GM23248 (cell line): ENCODE measurements at places on chromosomes 2 and 18.
A peak's percentile ranks its signal among the peaks of the same experiment; 100 is the strongest.

DNA sequence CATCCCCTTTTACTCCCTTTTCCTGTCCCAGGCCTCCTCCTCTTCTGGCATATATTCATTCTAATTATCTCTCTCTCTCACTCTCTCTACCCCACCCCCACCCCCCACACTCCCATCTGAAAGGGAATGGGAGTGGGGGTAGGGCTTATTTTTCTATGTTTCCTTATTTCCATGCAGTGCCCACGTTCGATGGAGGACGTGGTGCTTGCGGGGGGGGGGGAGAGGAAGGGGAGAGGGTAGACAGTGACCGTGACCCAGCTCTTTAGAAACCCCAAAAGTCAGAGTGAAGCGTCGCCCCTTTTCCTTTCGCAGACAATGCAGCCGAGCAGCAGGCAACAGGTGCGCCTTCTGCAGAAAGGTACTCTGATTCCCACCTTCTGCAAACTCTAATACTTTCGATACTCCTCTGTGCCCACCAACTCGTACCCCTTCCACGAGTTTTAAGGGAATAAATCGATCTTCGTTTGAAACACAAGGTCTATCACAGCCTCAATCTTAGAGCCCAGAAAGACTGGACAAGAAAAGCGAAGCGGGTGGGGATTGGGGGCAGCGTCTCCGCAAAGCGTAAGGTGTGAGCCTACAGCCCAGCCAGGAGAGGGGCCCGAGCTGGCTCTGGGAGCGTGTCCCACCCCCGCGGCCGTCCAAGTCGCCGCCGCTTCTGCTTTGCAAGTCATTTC is 891 bp upstream of the NR4A2 start:
- no peak for DNase-seq

- DNase-seq: no peak
Measured at GRCh38 chr2:7730449-7730848, 813.2 kb downstream of the RNF144A start.

- no peak for DNase-seq
Measured at GRCh38 chr2:200340508-200341224, 34.2 kb downstream of the SPATS2L start.

- DNase-seq: no peak
Measured at GRCh38 chr18:360676-361075, 92.8 kb upstream of the THOC1 start.

GRCh38 chr2:108594982-108595464 is 60.8 kb downstream of the LIMS1 start:
- DNase-seq: peak; percentile 74

GRCh38 chr18:44325903-44326635 is 354.6 kb upstream of the SETBP1 start:
- peak; percentile 73 for DNase-seq

- DNase-seq: peak; percentile 46
Measured at GRCh38 chr2:91477731-91478672, 2786.5 kb downstream of the RPIA start.

DNA sequence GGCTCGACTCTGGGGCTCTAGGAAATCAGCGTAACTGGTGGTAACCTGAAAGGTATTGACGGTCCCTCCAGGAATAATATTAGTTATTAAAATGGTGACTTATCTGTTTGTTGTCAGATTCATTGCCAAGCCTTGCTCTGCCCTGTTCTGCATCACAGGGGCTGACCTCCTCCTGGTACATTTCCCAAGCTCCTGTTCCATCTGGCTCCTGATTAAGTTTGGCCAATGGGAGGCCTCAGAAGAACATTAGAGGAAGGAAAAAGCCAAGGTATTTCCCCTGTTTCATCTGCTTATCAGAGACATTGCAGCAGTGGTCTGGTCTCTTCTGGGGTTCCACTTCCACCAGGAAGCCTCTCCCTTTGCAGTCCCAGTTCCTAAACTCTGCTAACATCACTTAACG is 527.0 kb downstream of the TNS1 start:
- no peak for DNase-seq

DNA sequence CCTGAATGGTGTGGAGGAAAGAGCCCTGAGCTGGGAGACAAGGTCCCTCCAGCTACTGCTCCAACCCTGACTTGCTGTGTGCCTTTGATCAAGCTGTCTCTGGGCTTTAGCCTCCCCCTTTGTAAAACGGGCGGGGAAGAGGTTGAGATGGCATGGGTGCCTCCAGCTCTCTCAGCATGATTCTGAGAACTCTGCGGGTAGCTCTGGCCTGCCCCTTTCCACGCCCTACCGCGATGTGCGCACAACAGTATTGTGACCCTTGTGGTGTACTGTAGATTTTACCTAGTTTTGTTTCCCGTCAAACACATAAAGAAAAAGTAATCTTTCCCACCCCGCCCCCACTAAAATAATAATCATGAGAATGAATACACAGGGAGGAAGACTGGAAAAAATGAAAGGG is 5.3 kb downstream of the CD8A start:
- no peak for DNase-seq

DNA sequence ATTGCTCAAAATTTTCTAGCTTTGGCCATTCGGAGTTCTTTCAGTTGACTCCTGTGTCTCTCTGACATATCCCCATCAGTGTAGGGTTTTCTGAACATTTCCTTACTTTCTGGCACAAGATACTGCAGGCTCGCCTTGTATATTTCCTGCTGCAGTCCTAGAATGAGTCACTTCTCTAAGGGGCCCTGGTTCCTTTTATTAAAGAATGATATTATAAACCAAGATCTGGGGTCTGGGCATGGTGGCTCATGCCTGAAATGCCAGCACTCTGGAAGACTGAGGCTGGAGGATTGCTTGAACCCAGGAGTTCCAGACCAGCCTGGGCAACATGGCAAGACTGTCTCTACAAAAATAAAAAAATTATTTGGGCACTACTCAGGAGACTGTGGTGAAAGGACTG is 3.0 kb upstream of the RPL37A start:
- DNase-seq: peak; percentile 73

- peak; percentile 19 for DNase-seq
Measured at GRCh38 chr2:27174638-27175037, 25.8 kb downstream of the TCF23 start.

DNA sequence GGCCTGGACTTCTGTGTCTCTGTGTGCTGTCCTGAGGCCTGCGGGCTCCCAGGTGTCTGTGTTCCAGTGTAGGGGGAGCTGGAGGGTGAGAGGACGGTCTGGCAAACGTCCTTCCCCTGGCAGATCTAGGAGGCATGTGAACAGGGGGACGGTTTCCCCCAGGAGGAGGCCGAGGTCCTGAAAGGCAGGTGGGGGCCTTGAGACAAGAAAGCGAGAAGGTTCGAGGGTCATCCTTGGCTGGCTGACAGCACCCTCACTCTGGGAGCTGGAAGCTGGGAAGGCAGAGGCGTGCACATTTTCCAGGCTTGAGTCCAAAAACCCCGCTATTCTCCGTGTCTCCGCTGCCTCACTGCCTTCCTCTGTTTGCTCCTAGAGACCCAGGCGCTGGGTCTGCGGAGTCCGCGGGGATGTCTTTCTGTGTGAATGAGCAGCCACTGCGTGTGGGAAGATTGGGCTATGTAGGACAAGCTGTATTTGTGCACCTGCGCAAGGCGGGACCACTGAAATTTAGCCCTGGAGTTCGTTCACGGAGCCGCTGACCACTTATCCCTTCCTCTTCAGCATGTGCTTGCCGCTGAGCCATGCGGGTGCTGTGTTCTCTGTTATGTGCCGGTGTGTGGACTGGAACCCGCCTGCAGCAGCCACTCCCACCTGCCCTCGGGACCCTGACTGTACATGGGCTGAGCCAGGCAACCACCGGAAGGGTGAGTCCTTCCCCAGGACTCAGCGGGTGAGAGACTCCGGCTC is 43.7 kb downstream of the TWIST2 start:
- DNase-seq: peak; percentile 77

DNA sequence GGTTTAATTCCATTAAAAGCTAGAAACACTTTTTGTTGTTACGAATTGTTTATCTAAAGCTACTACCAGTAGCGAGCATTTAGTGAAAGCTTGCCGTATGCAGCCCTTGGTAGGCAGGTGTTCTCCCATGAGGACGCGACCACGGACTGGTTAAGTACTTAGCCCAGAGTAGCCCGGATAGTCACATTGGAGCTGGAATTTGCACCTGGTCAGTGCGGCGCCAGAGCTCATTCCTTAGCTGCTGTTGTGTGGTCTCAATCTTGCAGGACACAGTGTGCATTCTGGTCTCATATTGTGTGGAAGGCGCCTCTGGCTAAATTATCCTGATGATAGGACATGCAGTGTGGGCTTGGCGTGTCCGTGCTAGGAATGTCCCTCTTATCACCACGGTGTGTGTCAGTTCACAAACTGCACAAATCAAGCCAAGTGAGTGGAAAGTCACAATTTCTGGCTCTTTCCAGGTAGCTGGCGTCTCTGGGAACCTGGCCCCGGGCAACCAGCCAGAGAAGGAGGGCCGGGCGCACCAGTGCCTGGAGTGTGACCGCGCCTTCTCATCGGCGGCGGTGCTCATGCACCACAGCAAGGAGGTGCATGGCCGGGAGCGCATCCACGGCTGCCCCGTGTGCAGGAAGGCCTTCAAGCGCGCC is 133.3 kb downstream of the ZNF236 start:
- no peak for DNase-seq

DNA sequence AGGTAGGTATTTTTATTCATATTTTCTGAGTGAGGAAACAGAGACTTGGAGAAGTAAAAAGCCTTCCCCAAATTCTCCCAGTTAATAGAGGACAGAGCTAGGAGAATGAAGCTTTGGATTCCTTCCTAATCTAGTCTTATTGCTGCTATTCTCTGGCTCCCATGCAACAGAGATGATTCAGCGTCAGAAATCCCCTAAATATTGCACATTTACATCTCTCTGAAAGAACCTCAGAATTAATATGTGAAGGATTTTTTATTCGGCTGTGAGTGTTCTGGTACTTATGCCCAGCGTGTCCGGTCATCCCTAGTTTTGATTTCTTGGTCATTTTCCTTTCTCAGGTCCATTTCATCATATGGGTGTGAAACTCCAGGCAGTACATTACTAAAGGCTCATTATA is 91.2 kb upstream of the SESTD1 start:
- DNase-seq: peak; percentile 74

DNA sequence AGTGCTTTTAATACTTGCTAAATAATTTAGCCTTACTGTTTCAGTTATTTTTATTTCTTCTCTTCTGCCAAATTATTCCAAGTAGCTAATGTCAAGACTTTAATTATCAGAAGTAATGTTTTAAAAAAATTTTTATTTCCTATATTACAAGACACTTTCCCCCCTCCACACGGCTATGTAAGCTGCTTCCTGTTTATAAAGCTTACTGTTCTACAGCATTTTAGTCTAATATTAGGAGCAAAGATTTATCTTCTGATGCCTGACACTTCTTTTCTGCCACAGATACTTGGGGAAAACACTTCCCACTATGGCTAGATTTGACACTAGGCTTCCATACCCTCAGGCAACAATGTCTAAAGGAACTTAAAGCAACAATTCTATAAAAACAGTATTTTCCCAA is 62.3 kb downstream of the ROCK1 start:
- no peak for DNase-seq

GRCh38 chr2:80126596-80127189 is 177.9 kb downstream of the LRRTM1 start:
- peak; percentile 62 for DNase-seq

DNA sequence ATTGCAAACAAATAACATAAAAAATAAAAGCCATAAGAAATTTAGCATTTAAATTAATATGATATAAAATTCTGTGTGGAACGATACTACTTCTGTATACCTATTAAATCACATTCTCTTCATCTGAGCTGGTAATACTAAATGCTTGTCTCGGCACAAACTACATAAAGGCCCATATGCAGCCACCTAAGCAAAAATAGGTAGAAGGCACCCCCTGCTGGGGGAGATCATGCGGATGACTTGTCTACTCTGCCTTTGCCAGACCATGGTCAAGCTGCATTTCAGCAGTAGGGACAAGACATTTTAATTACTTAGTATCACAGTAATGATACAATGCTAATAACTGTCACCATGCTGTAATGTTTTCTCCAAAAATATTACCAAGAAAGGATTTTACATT is 108.0 kb downstream of the CDH19 start:
- DNase-seq: no peak
